Cardiac septum (tissue), 1 donor: ENCODE measurements at places on chromosomes 6 and 20. TPM values are rescaled to one million over a fixed set of nuclear protein-coding genes. Genes with fewer than 3 reads are reported as not detected.

Gene SAMD5
- total RNA-seq: 3.0 TPM

Gene PHIP
- 16.8 TPM for total RNA-seq

Gene ZNF831
- total RNA-seq: 0.05 TPM

Gene SRPK1
- 20.4 TPM for total RNA-seq

Gene TMEM244
- not detected for total RNA-seq

Gene PHACTR3
- total RNA-seq: 0.54 TPM

Gene FAM217A
- total RNA-seq: not detected

Gene GGTLC1
- total RNA-seq: not detected

Gene TSPO2
- total RNA-seq: not detected

Gene THBS2
- 28.8 TPM for total RNA-seq

Gene FLRT3
- total RNA-seq: 0.22 TPM

Gene SHLD1
- 4.3 TPM for total RNA-seq

Gene GJA1
- 268 TPM for total RNA-seq

Gene ABHD16B
- total RNA-seq: not detected

Gene CLVS2
- total RNA-seq: not detected

Gene DAAM2
- total RNA-seq: 10.4 TPM

Gene SIM1
- total RNA-seq: 0.16 TPM

Gene NOX3
- not detected for total RNA-seq

Gene GTF2H4
- total RNA-seq: 16.0 TPM

Gene KHDC1
- 1.1 TPM for total RNA-seq

Gene SOBP
- total RNA-seq: 28.7 TPM
